ENCODE measurements at places on chromosomes 2 and 18.

- no peak for DNase-seq
Measured at GRCh38 chr2:67002618-67003371, 394.3 kb upstream of the ETAA1 start.

DNA sequence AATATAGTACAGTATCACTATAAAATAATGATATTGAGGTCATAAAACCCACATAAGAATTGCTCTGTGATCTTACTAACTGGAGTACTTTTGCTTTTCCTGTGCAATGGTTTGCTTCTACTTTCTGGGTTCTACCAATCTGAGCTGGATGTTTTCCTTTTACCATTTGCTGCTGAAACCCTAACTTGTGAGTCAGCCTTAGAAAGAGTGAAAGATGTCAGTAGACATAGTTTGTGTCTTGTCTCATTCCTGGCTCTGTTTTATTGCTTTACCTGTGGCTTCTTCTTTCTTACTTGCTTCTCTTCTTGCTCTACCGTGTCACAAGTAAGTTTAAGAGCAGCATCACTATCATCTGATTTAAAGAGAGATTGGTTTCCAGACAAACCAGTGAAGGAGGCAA, 61.0 kb downstream of the MBD2 start:
- DNase-seq = no peak

DNA sequence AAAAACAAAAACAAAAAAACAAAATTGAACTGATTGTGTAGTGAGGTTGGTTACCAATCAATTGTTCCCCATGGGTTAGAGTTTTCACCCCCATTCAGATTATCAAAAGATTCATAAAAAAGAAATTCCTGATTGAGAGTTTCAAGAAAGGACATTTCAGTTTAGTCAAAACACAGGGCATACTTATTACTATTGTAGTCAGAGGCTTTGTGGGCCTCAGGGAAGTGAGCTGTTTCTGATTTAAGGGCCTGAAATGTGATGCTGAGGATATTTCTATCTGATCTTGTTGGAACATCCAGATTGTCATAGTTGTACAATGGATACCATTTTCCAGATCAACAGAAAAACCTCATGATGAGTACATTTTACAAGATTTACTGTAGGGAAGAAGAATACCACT, 368.1 kb upstream of the NETO1 start:
- no peak for DNase-seq

GRCh38 chr18:3450799-3451182, 819 bp downstream of the TGIF1 start:
- DNase-seq = no peak

DNA sequence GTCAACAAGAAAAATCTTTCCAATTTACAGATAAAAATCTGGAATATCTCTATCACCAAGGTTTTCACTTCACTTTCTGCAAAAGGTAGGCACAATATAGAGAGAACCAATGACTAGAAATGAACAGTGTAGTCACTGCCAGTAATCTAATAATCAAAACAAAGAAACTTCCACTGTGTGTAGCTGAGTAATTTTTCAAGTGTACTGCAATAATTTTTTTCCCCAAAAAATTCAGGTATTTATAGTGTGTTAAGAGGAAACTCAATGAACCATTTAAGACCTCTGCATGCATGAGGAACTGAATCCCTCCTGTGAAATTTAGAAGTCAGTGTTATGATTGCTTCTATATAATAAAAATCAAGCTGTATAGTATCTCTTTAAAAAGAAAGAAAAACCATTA, 121.8 kb downstream of the MEMO1 start:
- no peak for DNase-seq

GRCh38 chr2:176251928-176252327, 17.3 kb upstream of the MTX2 start:
- DNase-seq = no peak

- DNase-seq = no peak
Measured at GRCh38 chr2:201172279-201172678, 10.7 kb upstream of the CASP10 start.

Data from glomerular endothelial cell (primary cell).